ENCODE measurements at places on chromosomes 1 and 21. TPM values are rescaled to one million over a fixed set of nuclear protein-coding genes. Genes with fewer than 3 reads are reported as not detected.

- no peak for DNase-seq
Observed at GRCh38 chr1:47881505-47882442, 115.4 kb downstream of the TRABD2B start.

DNA sequence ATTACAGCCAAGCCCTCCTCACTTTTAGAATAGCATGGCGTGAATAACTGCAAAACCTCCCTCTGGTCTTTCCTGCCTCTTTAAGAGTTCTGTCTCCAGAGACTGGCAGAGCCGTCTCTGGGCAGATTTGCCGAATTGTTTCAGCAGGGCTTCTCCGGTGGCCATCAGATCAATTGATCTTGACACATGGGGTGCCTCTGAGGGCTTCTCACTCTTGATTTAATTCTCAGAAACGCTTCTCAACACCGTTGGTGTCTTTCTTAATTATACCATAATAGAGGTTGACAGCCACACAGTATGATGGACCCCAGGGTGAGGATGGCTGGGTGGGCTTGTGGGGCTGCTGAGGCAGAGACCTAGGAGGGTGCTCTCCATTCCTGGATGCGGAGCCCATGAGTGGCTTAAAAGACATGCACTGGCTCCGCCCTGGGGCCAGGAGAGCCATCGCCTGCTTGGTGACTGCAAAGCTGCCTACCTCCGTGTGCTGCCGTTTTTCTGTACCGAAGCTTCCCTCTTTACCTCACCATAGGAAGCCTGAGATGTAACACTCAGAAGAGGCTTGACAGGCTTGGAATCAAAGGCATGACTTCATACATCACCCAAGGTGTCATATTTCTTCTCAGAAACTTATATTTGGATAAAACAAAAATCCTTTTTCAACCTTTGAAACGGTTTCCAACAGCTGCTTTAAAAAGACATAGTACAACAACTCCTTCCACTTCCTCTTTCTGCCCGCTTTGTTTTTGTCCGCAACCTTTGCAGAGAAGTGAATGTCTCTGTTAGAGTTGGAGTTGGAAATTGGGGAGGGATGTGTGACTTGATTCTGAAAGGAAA, 82.9 kb downstream of the GALNT2 start:
- no peak for DNase-seq

GRCh38 chr1:5161372-5161771, 507.0 kb downstream of the AJAP1 start:
- DNase-seq: no peak

- no peak for DNase-seq
Observed at GRCh38 chr1:236869911-236870310, 74.8 kb downstream of the MTR start.

- DNase-seq: peak; percentile 91
Observed at GRCh38 chr1:159854116-159854692, 8.3 kb downstream of the VSIG8 start.

GRCh38 chr1:35499231-35499630, 58.0 kb downstream of the KIAA0319L start:
- DNase-seq: no peak

- DNase-seq: no peak
Observed at GRCh38 chr1:229856009-229856650, 210.9 kb upstream of the GALNT2 start.

DNA sequence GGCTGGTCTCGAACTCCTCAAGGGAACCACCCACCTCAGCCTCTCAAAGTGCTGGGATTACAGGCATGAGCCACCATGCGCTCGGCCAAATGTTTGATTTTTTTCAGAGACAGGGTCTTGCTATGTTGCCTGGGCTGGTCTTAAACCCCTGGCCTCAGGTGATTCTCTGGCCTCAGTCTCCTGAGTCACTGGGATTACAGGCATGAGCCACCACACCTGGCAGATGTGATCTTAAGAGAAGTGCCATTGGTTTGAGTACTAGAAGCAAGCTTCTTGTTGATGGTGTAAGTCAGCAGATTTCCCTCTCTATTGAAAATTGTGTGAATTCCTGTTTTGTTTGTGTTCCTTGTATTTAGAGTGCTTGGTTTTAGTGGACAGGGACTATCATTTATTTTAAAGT, 5.2 kb downstream of the CAP1 start:
- DNase-seq: no peak

DNA sequence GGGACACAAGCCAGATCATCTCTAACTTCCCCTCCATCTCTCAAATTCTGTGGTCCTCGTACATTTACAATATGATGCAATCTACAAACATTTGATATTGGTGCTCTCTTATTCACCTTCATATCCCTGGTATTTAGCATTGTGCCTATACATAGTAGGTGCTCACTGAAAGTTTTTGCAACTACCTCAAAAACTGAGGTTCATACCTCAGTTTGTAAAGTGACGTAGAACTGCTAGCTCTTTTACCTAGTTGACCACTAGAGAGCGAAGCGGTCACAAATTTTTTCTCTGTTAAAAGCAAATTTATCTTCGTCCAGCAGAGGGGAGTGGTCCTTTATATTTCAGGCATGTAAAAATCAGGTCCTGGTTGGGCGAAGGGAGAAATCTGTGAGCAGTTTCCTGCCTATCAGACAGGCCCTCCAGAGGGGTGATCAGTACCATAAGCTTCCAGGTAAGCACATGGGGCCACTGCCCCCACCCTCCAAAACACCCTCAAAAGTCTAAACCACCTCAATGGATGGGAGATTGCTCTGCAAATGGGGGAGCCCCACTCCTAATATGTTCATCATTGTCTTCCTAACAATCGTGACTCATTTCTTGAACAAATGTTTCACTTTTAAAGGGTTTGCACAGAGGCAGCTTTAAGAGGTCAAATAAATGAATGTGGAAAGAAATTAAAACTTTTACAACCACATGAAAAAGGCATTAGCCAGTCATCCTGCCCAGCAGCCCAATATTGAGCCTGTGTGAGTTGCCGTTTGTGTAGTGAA, 10.6 kb upstream of the HLCS start:
- no peak for DNase-seq

GRCh38 chr1:194296201-194296600, 1109.8 kb upstream of the B3GALT2 start:
- DNase-seq: no peak

DNA sequence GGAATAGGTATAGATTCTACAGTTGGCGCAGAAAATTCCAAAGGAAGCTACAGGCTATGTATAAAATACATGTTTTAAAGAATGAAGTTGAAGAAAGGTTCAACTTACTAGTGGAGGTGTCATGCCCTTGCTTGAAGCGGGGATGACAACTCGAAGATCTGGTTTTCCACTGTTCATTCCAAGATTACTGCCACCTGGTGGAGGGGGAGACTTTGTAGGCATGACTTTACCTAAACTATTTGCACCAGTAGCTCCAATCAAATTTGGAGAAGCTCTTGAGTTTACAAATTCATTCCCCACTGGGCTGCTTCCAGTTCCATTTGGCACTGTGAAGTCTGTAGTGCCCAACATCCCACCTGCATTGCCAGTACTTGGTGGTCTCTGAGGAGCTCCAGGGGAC, 81.7 kb downstream of the AXDND1 start:
- DNase-seq: no peak

DNA sequence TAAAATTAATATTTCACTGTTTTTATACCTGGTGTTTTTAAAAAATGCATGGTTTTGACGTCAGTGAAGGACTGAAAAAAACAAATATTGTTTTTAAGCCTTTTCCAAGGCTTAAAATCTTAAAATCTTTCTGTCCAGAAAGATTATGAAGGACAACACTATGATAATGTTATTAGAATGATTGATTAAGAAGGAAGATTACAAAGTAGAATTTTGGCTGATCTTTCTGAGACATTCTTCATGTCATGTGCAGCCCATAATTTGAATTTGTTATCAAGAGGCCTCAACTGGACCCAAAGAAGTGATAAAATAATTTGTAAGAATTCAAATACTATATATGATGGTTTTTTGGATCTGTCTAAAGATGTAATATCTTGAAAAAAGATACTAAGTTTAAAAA, 584.4 kb upstream of the CXADR start:
- DNase-seq: no peak

- DNase-seq: no peak
Observed at GRCh38 chr21:40622531-40622930, 224.4 kb downstream of the DSCAM start.

DNA sequence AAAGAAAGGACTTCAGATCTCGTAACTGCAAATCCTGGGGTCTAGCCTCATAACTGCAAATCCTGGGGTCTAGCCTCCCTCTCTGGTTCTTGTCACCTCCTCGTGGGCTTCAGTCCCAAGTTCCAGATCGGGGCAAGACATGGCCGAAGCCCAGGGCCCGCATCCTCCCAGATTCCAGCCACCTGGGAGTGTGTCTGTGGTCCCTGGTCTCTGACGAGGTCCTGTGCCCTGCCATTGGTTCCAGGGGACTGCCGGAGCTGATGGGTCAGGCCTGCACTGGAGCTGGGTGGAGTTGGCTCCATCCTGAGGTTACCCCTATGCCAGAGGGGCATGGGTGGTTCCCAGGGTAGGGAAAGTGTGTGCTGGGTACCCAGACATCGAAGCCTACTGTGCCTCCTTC, 17.7 kb upstream of the C1orf174 start:
- DNase-seq: no peak

DNA sequence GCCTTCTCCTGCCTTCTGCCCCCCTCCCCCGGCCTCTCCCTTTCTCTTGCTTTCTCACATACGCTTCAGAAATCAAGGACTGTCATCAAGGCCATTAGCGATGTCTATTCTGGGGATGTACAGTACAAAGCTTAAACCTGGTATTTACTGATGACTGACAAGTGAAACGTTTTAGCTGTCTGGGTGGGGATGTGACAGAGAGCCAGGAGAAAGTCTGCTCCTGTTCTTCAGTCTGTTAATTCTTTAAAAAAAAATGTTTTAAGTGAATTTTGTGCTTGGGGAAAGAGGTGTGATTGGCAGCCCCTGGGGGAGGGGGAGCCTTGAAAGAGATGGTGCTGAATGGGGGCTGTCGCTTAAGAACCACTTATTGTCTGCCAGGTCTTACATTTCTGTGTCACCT, 283.0 kb upstream of the PLXNA2 start:
- no peak for DNase-seq

DNA sequence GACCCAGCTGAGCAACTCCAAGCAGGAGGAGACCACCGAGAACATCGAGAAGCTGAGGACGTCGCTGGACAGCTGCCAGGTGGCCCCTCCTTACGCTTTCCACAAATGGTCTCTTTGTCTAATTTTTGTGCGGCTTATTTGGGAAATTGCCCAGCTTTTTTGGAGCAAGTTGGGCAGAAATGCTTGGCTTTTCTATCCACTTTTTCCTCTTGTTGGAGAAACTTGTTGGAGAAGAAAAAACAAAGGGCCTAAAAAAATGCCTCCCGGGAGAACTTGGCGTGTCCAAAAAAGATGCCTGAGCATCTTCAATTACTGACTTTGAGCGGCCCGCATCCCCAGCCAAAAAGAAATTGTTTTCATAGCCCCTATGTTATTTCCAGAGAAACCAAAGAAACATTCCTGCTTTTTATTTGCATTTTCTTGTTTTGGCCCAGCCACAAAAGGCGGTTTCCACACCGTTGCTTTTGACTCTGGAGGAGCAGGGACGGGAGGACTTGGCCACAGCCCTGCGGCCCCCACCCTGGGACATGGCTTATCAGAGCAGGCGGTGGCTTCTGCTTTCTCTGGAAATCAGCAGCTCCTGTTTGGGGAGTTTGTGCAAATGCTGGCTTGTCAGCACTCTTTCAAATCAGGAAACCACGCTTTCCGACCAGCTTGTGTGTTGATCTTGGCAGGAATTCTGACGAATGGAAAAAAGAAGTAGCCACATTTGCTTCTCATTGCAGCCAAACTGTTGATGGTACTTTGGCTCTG, 81.2 kb upstream of the EFHD2 start:
- peak; percentile 80 for DNase-seq

DNA sequence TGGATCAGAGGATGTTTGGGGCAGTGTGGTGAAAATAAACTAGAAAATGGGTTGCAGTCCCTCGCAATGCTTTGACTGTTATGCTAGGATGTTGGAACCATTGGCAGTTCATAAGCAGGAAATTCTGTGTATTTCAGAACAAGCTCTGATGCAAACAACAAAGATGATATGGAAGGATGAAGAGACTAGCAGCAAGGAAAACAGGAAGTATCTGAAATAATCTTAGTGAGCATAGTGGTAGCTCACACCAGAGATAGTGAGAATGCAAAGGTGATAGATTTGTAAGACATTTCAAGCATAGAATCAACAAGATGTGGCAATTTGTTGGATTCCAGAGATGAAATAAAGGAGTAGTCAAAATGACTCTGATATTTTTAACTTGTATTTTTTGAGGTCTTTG, 11.1 kb upstream of the RCC1 start:
- no peak for DNase-seq

GRCh38 chr1:234039603-234040002, 135.1 kb downstream of the SLC35F3 start:
- no peak for DNase-seq

DNA sequence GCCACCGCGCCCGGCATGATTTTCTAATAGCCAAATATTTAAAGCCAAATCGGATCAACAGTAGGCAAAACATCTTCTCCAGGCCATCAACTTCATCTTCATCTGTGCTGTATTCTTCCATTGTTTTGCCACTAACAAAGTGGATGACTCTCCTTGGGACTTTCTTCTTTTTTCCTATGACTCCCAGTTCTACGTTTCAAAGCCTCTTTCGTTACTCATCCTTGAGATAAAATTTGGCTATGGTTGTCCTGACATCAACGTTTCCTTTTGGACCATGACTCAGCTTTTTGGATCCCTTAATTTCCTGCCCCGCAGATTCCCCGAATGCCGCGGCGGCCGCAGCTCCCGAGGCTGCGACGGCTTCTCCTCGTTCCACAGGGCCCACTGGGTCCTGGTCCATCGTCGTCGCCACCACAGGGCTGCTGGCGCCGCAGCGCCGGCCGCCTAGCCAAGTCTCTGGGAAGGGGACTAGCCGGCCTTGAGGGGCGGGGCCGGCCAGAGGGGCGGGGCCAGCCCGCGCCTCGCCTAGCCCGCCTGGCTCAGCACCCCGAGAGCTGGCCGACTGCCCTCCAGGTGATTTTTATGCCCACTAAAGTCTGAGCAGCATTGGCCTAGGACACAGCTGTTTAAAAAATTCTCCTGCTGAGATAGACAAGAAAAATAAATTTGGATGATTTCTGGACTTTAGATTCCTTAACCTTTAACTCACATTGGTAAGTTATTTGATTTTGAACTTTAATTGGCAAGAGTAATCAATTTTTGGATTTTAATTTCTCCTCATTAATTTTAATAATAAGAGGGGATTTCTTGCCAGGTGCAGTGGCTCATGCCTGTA, 93.9 kb downstream of the ADCY10 start:
- peak; percentile 88 for DNase-seq

- no peak for DNase-seq
Observed at GRCh38 chr1:39326836-39327235, 122.3 kb downstream of the MACF1 start.

TRIM58 gene
- total RNA-seq: 0.07 TPM

TNFRSF4 gene
- 2.3 TPM for total RNA-seq

SPRR2E gene
- total RNA-seq: not detected

GFI1 gene
- total RNA-seq: 0.30 TPM

C1orf50 gene
- 10.4 TPM for total RNA-seq

GSTM5 gene
- 2.6 TPM for total RNA-seq

AKT3 gene
- total RNA-seq: 20.9 TPM

IL20 gene
- not detected for total RNA-seq

PDPN gene
- 20.9 TPM for total RNA-seq

HSD3B2 gene
- total RNA-seq: not detected

RUNX3 gene
- 0.89 TPM for total RNA-seq

SH2D2A gene
- total RNA-seq: 1.0 TPM

CFHR5 gene
- total RNA-seq: not detected

LAMTOR2 gene
- 65.6 TPM for total RNA-seq

VASH2 gene
- 1.0 TPM for total RNA-seq
